ENCODE measurements at places on chromosomes 16 and 17.

DNA sequence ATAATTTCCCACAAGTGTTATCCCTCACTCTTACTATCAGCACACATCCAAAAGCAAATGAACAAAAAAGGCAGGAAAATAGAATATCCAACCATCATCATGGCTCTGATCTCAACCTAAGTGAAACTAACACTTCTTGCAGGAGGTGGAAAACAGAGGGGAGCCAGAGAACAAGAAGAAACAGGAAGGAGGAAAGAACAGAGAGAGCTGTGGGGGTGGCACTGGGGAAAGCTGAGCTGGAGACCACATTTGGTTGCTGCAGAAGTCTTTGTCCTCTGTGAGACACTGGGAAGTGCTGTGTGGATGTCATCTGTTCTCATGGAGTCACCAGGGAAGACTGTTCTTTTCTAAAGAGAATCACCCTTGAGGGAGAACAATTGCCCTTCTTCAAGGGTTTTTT, 34.7 kb downstream of the GRB7 start:
- no peak for DNase-seq
- no peaks in the 10 kb centered on the region for H3K36me3 ChIP-seq
- peaks cover 51% of the 10 kb centered on the region for H3K27me3 ChIP-seq
- H3K27ac ChIP-seq, result no peak overlapping the region

- peak; percentile 61 for DNase-seq
- no peaks in the 10 kb centered on the region for H3K27me3 ChIP-seq
Measured at GRCh38 chr16:75011634-75012307, 12.9 kb downstream of the ZNRF1 start.

- no peak overlapping the region for H3K4me3 ChIP-seq
- H3K4me1 ChIP-seq, result no peaks in the 10 kb centered on the region
- peaks cover 63% of the 10 kb centered on the region for H3K27me3 ChIP-seq
- H3K36me3 ChIP-seq, result no peaks in the 10 kb centered on the region
- H3K27ac ChIP-seq, result no peak overlapping the region
- no peak for DNase-seq
Measured at GRCh38 chr17:38572669-38573365, 32.9 kb downstream of the SRCIN1 start.

DNA sequence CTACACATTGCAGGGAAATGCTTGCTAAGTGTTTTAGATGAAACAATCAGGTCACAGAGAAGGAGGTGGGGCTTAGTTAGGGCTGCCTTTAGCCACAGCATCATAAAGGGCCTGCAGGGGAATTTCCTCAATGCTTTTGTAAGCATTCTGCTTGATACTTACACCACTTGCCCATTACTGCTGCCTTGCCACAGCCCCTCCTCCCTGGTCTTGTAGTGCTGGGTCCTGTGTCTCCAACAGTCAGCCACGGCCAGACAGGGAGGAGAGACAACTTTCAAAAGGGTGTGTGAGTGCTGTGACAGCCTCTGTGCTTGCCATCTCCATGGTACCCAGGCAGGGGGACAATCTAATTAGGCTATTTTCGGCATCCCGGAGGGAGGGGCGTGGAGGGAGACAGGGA, 111.2 kb downstream of the SHISA9 start:
- no peak overlapping the region for H3K27ac ChIP-seq
- DNase-seq, result no peak
- no peaks in the 10 kb centered on the region for H3K27me3 ChIP-seq

DNA sequence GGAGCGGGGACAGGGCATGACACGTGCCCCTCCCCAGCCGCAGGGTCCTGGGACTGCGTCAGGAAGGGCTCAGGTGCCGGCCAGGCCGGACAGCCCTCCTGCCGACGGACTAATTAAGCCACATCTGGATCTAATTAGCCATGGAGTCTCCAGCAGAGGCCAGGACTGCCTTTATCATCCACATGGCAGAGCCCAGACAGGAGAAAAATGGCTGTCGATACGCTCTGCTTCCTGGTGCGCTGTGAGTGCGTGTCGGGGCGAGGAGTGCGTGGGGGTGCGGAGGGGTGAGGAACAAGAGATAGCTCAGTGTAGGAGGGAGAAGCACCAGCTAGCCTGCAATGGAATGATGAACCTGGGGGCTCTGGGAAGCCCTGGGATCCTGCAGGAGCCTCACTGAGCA, 218.8 kb downstream of the IRF8 start:
- no peak for DNase-seq
- no peaks in the 10 kb centered on the region for H3K36me3 ChIP-seq
- H3K27ac ChIP-seq, result no peak overlapping the region

DNA sequence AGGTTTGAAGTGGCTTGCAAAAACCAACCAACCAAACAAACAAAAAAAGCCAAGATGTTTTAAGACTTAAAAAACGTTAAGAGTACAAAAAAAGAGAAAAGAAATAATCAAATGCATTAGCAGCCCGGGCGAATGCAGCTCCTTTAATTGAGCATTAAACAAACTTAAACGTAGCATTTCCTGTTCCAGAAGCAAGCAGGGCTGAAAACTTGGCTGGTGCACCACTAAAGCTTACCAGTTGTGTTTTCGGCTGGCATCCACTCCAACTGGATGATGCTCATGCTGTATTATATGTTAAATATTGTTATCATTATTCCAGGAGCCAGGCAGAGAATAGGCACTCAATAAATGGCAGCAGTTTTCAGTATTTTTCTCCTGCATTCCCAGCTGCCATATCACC, 45.1 kb downstream of the IRX6 start:
- peaks cover 63% of the 10 kb centered on the region for H3K27me3 ChIP-seq
- H3K27ac ChIP-seq, result no peak overlapping the region
- DNase-seq, result no peak
